ENCODE measurements at places on chromosomes 13 and 19.

DNA sequence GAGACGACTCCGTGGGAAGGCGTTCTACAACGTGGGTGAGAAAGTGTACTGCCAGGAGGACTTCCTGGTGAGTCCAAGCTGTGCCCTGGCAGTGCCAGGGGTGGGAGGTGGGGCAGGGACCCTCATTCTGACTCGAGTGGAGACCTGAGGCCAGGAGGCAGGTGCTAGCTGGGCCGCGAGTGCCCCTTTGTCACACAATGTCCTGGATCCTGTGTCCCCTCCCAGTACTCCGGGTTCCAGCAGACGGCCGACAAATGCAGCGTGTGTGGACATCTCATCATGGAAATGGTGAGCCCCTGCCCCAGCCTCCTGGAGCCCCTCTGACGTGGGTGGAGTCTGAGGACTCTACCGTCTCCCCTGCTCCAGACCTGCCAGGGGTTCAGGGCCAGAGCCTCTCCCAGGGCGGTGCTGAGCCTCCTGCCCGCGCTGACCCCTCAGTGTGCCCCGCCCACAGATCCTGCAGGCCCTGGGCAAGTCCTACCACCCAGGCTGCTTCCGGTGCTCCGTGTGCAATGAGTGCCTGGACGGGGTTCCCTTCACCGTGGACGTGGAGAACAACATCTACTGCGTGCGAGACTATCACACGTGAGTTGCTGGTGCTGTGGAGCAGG is 11.6 kb downstream of the WTIP start:
- DNase-seq, result no peak

DNA sequence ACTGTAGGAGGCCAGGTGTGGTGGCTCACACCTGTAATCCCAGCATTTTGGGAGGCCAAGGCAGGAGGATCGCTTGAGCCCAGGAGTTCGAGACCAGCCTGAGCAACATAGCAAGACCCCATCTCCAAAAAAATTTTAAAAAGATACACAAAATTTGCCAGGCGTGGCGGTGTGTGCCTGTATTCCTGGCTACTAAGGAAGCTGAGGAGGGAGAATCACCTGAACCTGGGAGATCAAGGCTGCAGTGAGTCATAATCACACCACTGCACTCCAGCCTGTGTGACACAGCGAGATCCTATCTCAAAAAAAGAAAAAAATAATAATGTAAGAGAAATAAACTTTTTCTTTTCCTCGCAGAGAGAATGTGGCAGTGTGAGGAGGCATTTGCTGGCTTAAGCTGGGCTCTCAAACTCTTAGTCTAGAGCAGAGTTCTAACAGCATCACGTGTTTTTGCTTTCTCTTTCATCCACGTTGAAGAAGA is 21.1 kb downstream of the FAM187B start:
- no peak for DNase-seq

DNA sequence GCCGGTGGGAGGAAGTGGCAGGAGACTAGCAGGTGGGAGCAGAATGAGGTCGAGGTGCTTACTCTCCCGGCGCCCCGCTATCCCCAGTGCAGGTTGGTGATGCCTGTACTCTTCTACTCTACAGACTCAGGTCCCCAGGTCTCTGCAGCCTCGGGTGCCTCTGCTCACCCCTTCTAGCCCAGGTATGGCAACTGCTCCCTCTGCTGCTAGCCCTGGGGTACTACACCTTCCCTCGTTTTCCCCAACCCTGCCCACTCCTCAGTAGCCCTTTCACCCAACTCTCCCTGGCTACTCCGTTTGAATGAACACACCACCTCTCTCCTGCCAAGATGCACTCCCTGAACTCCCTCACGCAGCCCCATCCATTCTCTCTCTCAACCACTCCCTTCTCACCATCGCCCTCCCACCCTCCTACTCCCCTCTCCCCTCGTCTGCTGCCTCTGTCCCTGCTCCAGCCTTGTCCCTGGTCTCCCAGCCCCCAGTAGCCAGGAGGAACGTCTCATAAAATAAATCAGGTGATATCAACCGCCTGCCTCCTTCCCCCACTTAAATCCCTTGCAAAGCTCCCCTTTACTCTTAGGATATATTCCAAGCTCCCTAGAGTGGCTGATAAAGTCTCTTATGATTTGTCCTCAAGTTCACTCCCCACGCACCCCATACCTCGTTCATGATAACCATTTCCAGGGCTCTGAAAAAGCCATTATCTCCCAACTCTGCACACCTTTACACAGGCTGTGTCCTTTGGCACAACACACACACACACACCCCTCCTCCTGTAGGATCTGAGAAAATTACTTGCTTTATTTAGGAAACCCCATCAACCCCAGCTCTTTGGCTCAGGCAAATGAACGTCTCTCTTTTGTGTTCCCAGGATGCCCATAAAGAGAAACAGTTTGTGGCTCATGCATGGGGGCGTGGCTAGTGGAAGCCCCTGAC is 8.2 kb upstream of the MEIS3 start:
- peak; percentile 94 for DNase-seq

- DNase-seq, result no peak
Measured at GRCh38 chr19:18597809-18598660, 8.6 kb downstream of the CRLF1 start.

All from H9 (cell line).